ENCODE measurements at places on chromosomes 13 and 19.
A peak's percentile ranks its signal among the peaks of the same experiment; 100 is the strongest.

DNA sequence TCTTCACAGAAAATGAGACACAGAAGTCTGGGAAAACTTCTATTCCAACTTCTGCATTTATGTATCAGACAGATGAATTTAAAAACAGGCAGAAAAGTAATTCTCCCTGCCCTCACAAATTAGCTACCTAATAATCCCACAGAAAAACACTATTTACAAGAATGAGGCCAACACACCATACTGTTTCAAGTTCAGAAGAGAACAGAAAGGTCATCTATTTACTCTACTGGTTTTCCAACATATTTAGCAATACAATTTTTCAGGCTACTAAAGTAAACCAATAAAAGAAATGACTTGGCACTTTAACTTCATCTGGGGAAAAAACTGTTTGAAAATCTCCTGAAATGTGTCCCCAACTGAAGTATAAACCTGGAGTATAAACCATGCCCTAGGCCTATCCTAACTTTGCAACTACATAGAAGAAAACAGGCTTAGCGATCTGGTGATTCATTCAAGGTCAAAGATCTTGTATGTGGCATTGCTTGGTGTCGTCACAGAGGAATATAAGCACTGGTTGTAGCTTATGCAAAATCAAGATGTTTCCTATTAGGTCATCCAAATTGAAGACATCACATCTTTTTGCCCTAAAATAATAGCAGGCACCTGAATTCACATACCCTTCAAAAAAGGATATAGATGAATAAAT lies 20.1 kb upstream of the EBPL start:
- no peak for DNase-seq

- DNase-seq: no peak
Observed at GRCh38 chr13:31731921-31732320, 7.4 kb upstream of the RXFP2 start.

DNA sequence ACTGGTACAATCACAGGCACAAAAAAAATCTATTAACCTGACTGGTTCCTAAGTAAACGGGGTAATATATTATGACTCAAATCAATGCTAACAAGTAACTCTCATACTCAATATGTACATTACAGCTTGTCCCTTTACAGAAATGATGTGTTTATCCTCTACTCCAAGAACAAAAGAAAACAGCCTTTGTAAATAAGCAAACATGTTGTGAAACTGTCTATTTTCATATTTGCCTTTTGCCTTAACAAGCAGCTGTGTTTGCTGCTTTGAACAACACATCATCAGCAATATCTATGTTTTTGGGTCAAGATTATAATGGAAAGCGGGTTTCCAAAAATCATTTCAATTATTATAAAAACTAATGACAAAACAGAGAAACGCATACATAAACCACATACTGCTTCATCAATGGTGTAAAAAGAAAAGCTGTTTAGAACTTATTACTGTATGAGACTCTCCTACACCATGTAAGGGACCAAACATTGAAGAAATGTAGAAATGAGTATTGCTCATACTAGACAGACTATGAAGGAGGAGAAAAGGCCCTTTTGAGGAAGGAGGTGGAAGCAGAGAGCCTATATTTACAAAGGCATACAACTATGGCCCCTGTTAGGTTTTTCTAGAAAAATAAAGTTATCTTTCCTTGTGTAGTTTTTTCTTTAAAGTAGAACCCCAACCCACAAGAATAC lies 14.8 kb downstream of the TBC1D4 start:
- no peak for DNase-seq

DNA sequence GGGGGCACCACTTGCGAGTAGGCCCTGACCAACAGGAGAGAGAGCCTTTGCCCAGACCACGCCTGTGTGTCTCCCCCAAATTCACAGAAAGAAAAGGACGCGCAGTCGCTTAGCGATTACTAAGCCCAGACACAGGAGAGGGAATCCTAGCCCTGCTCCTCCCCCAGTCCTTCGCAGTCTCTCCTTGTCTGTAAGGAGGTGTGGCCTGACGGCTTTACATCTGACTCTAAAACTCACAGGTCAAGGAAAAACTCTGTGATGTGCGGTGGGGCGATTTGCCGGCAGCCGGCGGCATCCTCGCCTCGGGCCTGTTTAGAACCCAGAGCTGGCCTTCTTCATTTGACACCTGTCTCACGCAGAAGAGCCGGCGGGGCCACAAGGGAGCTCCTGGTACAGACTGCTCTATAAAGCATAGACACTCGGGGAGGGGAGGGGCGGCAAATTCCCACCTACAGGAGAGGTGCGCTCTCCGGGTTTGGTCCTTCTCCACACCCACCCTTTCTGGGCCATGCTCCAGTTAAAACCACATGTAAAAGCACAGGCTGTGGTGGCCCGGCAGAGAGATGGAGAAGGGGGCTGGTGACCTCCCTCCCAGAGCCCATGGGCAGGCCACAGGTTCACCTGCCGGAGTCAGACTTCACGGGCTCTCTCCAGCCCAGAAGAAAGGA lies 17.8 kb downstream of the GPR12 start:
- DNase-seq: no peak

GRCh38 chr19:40576151-40576584 lies 505 bp upstream of the SHKBP1 start:
- no peak for DNase-seq

GRCh38 chr19:49666120-49666444 lies 349 bp downstream of the BCL2L12 start:
- no peak for DNase-seq

DNA sequence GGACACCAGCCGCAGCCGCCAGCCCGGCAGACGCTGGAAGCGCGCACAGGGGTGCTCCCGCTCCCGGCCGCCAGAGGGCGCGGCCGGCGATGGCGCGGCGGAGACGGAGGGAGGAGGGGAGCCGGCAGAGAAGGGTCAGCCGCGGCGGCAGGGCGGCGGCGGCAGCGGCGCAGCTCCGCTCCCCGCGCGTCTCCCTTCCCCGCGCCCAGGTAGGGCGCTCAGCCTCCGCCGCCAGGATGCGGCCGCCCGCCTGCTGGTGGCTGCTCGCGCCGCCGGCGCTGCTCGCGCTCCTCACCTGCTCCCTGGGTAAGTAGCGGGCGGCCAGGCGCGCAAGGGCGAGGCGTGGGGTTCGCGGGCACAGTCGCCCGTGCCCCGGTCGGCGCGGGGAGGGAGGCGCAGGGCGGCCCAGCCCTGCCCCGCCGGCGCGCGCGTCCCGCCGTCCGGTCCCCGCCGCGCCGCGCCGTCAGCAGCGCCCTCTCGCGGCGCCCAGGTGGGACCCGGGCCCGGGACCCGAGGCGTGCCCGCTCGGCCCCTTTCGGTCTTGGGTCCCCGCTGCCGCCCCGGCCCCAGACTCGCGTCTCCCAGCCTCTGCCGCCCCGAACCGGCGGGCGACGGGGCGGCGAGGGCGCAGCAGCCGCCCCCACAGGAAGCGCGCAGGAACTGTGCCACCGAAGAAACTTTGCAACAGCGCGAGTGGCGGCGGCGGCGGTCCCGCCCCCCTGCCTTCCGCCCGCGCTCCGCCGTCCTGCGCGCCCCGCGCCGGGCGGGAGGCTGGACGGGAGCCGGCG lies at the start of gene B3GLCT:
B3GLCT (plus strand) TSS at position 127 of the 788 bp plus-strand sequence; CDS start at position 237, 110 bp downstream.
- DNase-seq: peak; percentile 73

GRCh38 chr13:54183166-54183565 lies 1154.6 kb downstream of the OLFM4 start:
- DNase-seq: no peak

GRCh38 chr13:80454245-80454644 lies 113.3 kb upstream of the SPRY2 start:
- no peak for DNase-seq

DNA sequence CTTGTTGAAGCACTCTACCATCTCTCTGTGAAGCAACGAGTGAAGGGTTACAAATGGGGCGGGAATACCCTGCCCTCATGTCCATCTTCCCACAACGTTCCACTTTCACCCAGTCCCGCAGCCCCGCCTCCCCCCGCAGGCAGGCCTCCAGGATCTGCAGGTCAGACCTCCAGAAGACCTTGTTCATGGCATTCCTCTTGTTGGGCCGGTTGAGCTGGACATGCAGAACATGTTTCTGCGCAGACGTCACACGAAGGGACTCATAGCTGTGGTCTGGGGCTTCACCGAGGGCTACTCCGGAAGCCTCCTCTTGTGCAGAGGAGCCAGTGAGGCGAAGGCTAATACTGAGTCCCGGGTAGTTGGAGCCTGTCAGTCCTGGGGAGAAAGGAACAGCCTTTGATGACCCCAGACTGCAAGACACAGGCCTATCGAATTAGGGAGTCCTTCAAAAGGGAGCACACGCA lies 420 bp downstream of the ECH1 start:
- no peak for DNase-seq

DNA sequence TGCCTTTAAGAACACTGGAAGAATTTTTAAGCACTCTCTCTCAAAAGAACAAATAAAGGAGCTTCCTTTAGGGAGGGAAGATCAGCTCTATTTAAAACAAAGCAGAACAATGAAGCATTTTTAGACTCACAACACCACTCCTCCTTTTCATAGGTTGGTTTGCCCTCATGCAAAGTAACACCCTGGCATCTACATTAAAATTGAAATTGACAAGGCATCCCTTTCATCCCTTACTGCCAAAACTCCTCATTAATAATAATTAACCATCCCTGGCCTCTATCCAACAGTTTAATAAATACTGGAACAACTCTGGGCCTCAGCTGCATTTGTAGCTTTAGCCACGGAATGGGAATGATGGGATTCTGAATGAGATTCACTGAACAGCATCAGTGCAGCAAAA lies 929.1 kb downstream of the PCDH9 start:
- DNase-seq: no peak

- DNase-seq: no peak
Observed at GRCh38 chr13:48559638-48560320, 26.9 kb upstream of the RCBTB2 start.

DNA sequence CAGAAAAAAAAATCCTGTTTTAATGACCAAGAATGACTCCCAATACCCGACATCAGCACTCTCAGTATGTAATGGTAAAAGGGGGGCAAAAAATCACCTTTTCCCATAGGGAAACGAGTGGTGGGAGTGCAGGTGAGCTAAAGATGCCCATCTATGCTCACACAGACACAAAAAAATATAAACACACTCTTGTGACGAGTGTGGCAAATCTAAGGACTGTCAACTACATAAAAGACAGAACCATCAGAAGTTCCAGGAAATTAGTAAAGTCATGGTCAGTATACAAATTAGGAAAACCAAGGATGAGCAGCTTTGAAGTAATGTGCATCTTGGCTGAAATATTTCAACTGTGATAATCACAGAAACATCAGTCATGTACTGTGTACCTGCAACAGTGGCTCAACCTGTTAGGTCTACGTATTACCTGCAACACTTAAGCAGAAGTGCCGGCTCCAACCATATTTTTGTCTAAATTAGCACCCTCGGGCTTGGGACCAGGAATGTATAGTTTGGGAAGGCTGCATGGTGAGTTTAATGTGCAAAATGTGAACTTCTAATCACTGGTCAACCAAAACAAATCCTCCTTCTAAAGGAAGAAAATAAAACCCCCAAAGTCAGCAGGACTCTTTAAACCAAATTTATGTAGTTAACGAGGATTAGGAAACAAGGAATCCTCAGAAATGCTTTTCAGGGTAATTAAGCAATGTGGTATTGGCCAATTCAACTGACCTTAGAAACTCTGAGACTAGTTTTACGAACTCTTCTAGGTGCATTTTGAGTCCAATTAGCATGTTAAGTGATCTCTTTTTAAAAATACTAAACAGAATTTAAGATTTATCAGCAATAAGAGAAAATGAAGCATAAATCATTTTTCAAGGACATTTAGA lies 24.3 kb downstream of the ANKRD10 start:
- no peak for DNase-seq

- no peak for DNase-seq
Observed at GRCh38 chr13:106499896-106500295, 35.6 kb downstream of the EFNB2 start.

Measured in activated T-cell treated with anti-CD3 and anti-CD28 coated beads for 24 hours (primary cell).